ENCODE measurements at places on chromosomes 3 and 15. TPM values are rescaled to one million over a fixed set of nuclear protein-coding genes. Genes with fewer than 3 reads are reported as not detected.

The TMC3 gene
- 0.13 TPM for total RNA-seq

GRCh38 chr15:100531204-100531603, 2.5 kb upstream of the CERS3 start:
- H3K4me1 ChIP-seq = no peaks in the 10 kb centered on the region
- H3K4me3 ChIP-seq = no peak overlapping the region
- no peak overlapping the region for H3K27ac ChIP-seq

The GOLGA8T gene
- not detected for total RNA-seq

DNA sequence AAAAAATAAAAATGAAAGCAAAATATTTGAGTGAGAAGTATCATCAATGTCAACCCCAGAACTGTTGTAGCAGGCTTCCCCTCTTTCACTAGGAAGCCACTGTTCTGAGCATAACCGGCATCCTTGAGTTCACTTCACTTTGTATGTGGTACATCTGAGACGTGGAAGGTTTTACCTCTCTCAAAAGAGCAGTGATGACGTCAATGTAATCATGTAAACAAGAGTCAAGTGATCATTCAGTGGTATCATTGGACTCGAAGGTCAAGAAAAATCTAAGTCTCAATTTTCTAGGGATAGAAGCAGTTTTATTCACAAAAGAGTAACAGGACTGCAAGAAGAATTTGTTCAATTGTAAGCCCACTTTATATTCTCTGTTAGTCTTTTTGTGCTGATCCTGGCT, 339.8 kb upstream of the THRB start:
- no peak for DNase-seq
- no peaks in the 10 kb centered on the region for H3K4me1 ChIP-seq
- no peak overlapping the region for H3K4me3 ChIP-seq
- H3K27me3 ChIP-seq = peaks cover 34% of the 10 kb centered on the region
- H3K36me3 ChIP-seq = no peaks in the 10 kb centered on the region

DNA sequence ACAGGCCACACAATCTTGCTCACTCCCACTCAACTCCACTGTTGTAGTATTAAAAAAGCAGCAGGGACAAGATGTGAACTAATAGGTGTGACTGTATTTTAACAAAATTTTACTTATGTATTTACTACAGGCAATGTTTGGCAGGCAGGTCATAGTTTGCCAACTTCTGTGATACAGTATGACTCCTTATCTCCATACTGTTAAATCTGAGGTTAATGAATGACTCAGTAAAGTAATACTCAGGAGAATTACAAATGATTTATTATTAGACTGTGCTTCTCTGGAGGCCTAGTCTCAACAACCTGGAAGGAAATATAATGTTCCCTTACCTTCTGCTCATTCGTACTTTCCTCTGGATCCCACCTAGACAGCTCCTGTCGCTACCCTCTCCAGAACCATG, 258.6 kb upstream of the KCNMB2 start:
- no peak for DNase-seq
- H3K36me3 ChIP-seq = no peaks in the 10 kb centered on the region
- H3K27ac ChIP-seq = no peak overlapping the region
- no peaks in the 10 kb centered on the region for H3K4me1 ChIP-seq
- no peaks in the 10 kb centered on the region for H3K27me3 ChIP-seq

DNA sequence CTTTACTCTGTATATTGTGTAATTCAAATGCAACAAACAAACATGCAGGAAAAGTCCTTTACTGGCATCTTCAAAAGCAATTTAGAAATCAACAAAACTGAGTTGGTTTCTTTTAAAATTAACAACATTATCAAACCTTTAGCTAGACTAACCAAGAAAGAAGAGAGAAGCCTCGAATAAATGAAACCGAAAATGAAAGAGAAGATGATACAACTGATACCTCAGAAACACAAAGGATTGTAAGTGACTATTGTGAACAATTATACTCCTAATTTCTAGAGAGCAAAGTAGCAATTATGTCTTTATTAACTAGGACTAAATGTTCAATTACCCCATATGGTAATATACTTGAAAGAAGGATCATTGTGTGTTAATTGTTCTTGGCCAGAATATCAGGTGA, 49.2 kb upstream of the P3H2 start:
- no peak overlapping the region for H3K4me3 ChIP-seq
- H3K4me1 ChIP-seq = no peaks in the 10 kb centered on the region
- H3K27me3 ChIP-seq = no peaks in the 10 kb centered on the region
- no peak for DNase-seq
- no peaks in the 10 kb centered on the region for H3K36me3 ChIP-seq

The REC114 gene
- total RNA-seq = not detected

- no peak overlapping the region for H3K4me3 ChIP-seq
- no peak overlapping the region for H3K27ac ChIP-seq
- H3K4me1 ChIP-seq = no peaks in the 10 kb centered on the region
- no peaks in the 10 kb centered on the region for H3K27me3 ChIP-seq
Measured at GRCh38 chr15:60551147-60551780, 72.3 kb upstream of the ICE2 start.

The HTD2 gene
- total RNA-seq = 29.5 TPM

DNA sequence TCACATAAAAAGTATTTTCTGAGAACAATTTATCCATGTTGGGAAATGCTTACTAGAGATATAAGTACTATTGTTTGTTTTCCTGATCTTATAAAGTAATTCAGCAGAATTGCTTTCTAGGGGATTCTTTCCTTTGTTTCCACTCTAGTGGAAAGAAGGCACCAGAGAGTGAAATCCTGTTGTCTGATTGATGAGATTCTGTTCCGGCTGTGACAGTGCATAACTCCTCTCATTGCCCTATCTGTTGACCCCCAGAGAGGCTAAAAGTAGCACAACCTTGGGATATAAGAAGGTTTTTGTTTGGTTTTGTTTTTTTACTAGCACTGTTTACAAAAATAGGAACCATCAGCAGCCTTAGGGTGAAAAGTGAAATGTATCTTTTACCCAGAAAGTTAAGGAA, 114.1 kb downstream of the ALCAM start:
- peak; percentile 51 for DNase-seq
- peak overlapping the region; percentile 8 for H3K27ac ChIP-seq
- no peaks in the 10 kb centered on the region for H3K27me3 ChIP-seq
- H3K4me3 ChIP-seq = no peak overlapping the region

- H3K4me3 ChIP-seq = no peak overlapping the region
- no peak overlapping the region for H3K27ac ChIP-seq
- H3K27me3 ChIP-seq = no peaks in the 10 kb centered on the region
- H3K4me1 ChIP-seq = no peaks in the 10 kb centered on the region
Measured at GRCh38 chr15:80904998-80905397, 84.6 kb downstream of the MESD start.

DNA sequence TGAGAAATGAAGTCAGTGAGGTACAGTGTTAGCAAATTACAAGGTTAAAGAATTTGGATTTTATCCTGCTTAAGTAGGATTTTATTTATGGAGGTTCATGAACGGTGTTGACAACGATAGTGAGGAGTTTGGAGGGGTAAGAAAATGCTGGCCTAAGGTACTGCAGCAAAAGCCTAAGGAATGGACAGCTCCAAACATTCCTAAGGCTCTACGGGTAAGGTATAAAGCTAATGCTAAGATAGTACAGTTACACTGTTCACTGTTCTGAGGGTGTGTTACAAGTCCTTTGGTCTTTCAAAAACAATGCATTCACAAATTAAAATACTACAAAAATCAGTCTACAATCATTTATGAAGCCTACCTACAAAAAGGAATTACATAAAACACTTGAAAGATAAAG, 7.3 kb downstream of the MTMR10 start:
- H3K27ac ChIP-seq = no peak overlapping the region
- no peak for DNase-seq
- no peaks in the 10 kb centered on the region for H3K4me1 ChIP-seq

DNA sequence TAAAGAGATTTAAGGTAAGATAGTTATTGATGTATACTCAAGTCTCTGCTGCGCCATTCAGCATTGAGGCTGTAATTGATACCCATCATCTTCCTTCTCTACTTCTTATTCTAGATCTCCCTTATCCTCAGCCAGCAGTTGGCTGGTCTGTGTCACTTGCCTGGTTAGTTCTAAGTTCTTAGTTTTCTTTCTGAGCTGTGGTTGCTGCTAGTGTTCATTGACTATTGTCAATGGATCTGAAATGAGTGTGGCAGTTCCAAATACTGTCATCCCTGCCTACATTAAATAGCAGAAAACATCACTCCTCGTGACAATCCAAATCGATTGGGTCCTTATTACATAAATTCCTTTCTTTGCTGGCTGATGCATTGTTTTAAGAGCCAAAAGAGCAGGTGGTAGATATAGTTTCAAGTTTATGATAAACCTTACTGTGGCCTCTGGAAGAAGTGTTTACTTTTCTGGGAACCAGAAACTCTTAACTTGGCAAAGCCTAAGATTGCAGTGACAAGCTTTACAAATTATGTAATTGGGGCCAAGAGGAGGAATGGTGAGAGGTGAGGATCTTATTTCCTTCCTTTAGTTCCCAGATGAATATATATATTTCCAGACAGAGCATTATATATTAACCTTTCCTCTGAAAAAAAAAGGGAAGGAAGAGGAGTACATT, 168.0 kb downstream of the GMNC start:
- no peaks in the 10 kb centered on the region for H3K27me3 ChIP-seq
- no peaks in the 10 kb centered on the region for H3K36me3 ChIP-seq
- H3K4me3 ChIP-seq = no peak overlapping the region
- H3K4me1 ChIP-seq = no peaks in the 10 kb centered on the region
- no peak for DNase-seq
- no peak overlapping the region for H3K27ac ChIP-seq

The PSMD6 gene
- total RNA-seq = 141 TPM

DNA sequence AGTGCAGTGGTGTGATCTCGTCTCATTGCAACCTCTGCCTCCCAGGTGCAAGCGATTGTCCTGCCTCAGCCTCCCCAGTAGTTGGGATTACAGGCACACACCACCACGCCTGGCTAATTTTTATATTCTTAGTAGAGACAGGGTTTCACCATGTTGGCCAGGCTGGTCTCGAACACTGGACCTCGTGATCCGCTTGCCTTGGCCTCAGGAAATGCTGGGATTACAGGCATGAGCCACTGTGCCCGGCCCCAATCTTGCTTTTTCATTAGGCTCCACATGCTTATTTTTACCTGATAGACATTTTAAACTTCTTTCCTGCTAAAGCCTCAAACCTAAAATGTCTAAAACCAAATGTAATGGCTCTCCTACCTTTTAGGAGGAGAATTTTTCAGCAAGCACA, 817.0 kb upstream of the NECTIN3 start:
- no peak overlapping the region for H3K27ac ChIP-seq
- no peaks in the 10 kb centered on the region for H3K4me1 ChIP-seq
- H3K36me3 ChIP-seq = no peaks in the 10 kb centered on the region

The SIAH2 gene
- total RNA-seq = 14.6 TPM

- H3K4me1 ChIP-seq = no peaks in the 10 kb centered on the region
- no peaks in the 10 kb centered on the region for H3K36me3 ChIP-seq
- H3K27me3 ChIP-seq = no peaks in the 10 kb centered on the region
- H3K27ac ChIP-seq = no peak overlapping the region
- no peak overlapping the region for H3K4me3 ChIP-seq
Measured at GRCh38 chr3:40437889-40438288, 19.2 kb upstream of the RPL14 start.

The CCR8 gene
- not detected for total RNA-seq

The ANKRD34C gene
- total RNA-seq = not detected

DNA sequence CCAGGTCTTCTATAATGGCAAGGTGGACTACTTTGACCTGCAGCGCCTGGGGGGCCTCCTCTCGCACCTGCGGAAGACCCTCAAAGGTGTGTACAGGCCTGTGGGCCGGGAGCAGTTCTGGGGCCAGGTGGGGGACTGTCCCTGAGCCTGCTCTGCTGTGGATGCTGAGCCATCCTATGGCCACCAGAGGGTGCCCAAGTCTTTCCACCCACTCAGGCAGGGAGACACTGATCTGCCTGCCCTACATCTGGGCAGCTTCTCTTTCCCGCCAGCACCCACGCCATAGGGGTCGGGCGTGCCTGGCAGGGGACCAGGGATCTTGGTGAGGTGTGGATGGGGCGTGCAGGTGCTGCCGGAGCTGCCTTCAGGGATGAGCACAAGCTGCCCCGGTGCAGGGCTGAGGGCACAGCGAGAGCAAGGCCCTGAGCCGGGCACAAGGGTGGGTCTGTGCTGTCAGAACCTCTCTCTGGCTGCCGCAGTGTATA, 14.1 kb downstream of the RNF123 start:
- H3K36me3 ChIP-seq = no peaks in the 10 kb centered on the region
- peak; percentile 75 for DNase-seq
- H3K4me3 ChIP-seq = no peak overlapping the region
- no peaks in the 10 kb centered on the region for H3K4me1 ChIP-seq

The TM4SF18 gene
- not detected for total RNA-seq

The KLF15 gene
- total RNA-seq = 7.2 TPM

DNA sequence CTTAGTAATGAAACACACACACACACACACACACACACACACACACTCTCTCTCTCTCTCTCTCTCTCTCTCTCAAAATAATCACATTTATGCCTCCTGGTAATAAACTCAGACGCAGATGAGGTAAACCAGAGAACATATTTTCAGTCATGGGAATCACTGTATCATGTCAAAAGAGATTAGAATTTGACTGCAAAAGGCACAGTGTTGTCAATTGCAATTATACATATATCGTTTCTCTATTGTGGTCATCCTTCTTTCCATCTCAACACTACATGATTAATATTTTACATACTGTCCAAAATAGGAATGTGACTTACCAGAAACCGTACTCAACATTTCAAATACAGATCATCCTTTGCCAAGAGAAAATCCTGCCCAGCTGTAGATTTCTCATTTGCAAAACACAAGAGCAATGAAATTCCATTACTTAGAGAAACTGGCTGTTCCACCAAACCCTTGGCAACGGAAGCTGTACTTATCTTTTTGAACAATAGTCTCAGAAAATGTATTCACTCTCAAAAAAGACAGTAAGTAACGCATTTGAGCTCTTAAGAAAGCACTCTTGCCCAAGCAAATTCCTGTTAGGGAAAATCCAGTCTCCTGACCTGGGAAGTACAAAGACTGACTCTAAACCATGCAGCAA, 24.3 kb downstream of the PDZRN3 start:
- H3K36me3 ChIP-seq = no peaks in the 10 kb centered on the region
- peak; percentile 7 for DNase-seq
- no peak overlapping the region for H3K4me3 ChIP-seq
- H3K4me1 ChIP-seq = no peaks in the 10 kb centered on the region
- no peak overlapping the region for H3K27ac ChIP-seq

The CYP1A2 gene
- total RNA-seq = not detected

The SERPINI2 gene
- total RNA-seq = not detected

The IGSF11 gene
- 4.1 TPM for total RNA-seq

The HDC gene
- total RNA-seq = not detected

GRCh38 chr3:59979542-59979941, 929.7 kb upstream of the CFAP20DC start:
- H3K27ac ChIP-seq = no peak overlapping the region
- no peaks in the 10 kb centered on the region for H3K4me1 ChIP-seq
- no peak overlapping the region for H3K4me3 ChIP-seq
- no peaks in the 10 kb centered on the region for H3K36me3 ChIP-seq
- H3K27me3 ChIP-seq = no peaks in the 10 kb centered on the region

DNA sequence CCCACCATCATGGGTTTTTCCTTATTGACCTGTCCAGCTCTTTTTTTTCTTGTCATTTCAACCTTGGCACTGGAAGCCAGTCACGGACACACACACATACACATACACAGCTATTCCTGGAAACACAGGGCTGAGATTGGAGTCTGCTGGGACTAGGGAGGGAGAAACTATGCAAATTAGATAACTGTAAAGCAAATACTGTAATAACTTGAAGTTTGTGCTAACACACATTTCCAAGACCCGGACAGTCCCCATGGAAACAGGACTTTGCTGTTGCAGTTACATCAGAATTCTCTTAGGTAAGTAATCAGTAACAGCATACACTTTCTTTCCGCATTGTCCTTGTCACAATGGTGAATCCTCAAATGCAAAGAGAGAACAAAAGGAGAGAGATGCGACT, 304.4 kb downstream of the KBTBD8 start:
- no peak for DNase-seq
- no peak overlapping the region for H3K4me3 ChIP-seq
- no peaks in the 10 kb centered on the region for H3K27me3 ChIP-seq
- peaks cover 3% of the 10 kb centered on the region for H3K4me1 ChIP-seq
